ENCODE measurements at places on chromosomes 13 and 19.

DNA sequence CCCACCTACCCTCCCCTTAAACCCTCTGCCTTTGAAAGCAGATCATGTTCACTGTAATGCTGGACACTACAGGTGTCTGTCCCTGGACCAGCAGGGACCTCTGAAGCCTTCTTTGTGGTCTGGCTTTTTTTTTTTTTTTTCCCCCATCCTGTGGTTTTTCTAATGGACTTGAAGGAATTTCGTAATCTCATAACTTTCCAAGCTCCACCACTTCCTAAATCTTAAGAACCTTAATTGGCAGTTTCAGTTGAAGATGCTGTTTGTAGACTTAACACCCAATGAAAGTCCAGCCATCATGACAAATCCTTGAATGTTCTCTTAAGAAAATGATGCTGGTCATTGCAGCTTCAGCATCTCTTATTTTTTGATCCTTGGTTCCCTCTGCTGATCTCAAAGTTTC, 45.0 kb upstream of the LRCH1 start:
- no peak for DNase-seq

GRCh38 chr19:10760273-10760944, 42.5 kb downstream of the DNM2 start:
- DNase-seq: peak; percentile 14

GRCh38 chr19:49130325-49130724, 11.0 kb downstream of the PPFIA3 start:
- DNase-seq: no peak

DNA sequence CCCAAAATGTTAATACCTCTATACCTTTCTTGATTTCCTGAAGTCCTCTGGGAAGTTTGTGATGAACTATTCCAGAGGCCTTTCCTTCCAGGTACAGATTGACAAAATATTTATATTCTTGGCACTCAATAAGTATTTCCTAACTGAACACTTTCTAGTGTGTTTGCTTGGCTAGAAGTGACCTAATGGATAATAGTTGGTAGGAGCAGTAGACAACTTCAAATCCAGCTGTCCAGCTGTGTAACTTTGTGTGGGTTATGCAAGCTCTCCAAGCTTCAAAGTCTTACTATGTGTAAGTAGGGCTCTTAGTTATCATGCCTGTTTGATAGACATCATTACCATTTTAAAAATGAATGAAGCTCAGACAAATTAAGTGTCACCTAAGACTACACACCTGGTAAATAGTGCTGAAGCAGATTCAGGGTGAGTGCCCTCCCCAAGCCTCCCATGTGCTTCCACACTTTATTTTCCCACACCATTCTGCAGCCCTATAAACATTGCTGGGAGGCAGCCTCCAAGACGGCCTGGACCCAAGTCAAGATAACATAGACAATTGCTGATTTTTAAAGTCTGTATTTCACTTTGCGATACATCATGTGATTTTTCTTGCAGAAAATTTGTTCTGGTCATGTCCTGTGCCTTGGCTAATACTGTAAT, 196.6 kb downstream of the NALCN start:
- DNase-seq: no peak

- no peak for DNase-seq
These were observed 4.9 kb downstream of the TSSK6 start for GRCh38 chr19:19510432-19510831.

Data from T-helper 2 cell (primary cell).